Fibroblast of skin of right biceps (primary cell): ENCODE measurements at places on chromosomes 7 and 10.
A peak's percentile ranks its signal among the peaks of the same experiment; 100 is the strongest.

DNA sequence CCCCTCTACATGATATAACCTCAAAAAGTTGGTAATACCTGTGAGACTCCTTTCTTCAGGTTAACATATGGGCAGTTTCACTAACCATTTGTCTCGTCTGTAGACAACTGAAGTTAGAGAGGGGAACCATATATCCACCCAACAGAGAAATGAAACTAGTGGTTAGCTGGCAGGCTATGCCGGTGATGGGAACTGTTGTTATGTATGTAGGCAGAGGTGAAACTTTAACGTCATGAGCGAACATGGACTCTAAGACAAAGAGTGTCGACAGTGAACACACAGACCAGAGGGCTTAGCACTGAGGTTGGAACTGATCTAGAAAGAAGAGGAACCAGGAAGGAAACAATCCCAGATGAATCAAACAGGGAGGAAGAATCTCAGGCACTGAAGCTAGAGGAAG, 112.4 kb downstream of the ELMO1 start:
- DNase-seq = no peak

- no peak for DNase-seq
Observed at GRCh38 chr10:18675086-18675801, 16.0 kb downstream of the ARL5B start.

DNA sequence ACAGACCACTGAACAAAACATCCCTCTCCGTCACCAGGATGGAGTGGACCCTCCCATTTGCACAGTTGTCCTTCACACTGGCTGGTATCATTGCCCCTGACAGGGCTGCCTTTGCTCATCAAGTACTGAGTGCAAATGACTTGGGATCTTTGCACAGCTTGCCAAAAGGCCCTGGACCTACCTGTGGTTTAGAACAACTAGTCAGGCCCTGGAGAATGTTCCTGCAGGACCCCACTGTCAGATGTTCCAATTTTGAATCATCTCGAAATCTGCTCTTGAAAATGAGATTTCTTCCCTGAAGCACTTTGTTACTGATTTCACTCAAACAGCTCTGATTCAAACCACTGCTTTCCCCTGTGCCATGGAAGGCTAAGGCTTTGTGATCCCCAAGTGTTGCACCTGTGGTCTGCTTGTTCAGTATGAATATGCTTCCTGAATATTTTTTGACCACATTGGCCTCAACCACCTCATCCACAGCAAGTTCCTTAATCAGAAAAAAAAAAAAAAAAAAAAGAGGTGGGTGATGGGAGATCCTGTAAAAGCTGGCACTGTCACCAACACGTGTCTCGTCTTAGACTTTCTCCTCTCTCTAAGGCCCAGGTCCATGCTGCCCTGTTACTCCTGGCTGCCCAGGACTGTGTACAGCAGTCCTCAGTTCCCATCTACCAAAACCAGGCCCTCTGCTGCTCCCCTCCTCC, 2.7 kb upstream of the AOAH start:
- DNase-seq = no peak

DNA sequence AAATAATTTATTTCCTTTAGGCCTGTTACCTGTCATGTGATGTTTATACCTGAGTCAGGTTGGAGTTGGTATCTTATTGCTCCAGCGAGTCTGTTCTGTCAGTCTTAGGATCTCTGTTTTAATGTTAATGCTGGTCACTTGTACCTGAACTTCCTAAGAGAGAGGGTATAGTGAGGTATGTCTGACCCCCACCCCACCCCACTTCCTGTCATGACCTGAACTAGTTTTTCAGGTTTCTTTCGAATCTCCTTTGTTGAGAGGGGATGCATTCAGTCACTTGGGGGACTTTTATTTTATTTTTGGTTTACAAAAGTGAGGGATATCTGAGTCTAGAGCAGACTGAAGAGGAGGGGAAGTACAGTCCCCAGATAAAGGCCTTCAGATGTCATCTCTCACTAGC, 769.0 kb upstream of the COBL start:
- no peak for DNase-seq

DNA sequence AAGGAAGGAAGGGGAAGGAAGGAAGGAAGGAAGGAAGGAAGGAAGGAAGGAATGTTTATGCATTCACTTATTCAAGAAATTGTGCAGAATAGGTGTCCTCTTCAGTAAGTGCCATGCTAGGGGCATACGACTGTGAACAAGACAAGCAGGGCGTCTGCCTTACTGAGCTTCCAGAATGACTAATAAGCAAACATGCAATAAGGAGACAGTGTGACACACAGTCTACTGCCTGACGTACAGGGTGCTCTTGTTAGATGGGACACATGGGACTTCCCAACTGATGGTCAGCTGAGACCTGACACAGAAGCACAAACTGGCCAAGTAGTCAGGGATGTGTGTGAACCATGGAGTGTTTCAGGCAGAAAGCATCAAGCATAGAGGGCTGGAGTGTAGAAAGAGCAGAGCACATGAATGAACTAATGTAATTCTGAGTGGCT, 18.2 kb downstream of the DNAJC12 start:
- peak; percentile 30 for DNase-seq

DNA sequence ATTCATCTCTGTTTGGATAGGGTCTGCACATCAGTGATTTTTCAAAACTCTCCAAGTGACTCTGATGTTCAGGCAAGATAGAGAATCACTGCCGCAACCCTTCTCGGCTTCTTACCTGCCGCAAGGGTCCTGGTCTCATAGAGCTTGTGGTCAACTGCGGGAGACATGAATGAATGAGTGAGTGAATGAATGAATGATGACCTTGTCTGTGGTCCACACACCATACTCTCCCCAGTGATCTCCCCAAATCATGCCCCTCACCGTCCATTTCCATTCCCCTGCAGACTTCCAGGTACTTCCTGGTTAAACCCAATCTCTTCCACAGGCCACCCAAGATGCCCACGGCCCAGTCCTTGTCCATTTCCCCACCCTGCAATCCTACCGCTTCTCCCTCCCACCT, 5.9 kb upstream of the NPFFR1 start:
- no peak for DNase-seq

GRCh38 chr10:61448091-61448490, 5.1 kb downstream of the TMEM26 start:
- DNase-seq = no peak
